ENCODE measurements at places on chromosomes 4 and X.

DNA sequence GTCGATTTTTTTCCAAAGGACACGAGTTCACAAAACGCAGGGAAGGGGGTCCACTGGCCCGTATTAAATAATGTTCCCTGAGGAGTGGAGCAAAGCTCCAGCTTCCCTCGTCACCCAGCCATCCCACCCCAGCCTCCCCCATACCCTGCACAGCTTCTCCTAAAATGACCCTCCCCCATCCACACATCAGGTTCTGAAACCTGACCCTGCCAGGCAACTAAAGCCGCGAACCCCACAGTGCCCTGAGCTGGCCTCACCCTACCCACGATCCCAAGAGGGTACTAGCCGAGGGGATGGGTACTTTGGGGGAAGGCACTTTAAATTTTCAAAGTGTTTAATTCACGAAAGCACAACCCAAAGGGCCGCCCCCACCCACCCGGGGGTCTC is 634 bp downstream of the APOO start:
- DNase-seq = no peak

GRCh38 chrX:153627675-153628111 is 19.3 kb upstream of the DUSP9 start:
- no peak for DNase-seq

- DNase-seq = no peak
Measured at GRCh38 chr4:8110071-8110986, 48.3 kb downstream of the ABLIM2 start.

DNA sequence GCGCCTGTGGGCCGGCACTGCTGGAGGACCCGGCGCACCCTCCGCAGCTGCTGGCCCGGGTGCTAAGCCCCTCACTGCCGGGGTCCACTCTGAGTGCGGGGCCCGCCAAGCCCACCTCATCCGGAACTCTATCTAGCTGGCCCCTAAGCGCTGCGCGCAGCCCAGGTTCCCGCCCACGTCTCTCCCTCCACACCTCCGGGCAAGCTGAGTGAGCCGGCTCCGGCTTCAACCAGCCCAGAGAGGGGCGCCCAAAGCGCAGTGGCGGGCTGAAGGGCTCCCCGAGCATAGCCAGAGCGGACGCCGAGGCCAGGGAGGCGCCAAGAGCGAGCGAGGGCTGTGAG is 75.2 kb downstream of the QDPR start:
- DNase-seq = no peak

DNA sequence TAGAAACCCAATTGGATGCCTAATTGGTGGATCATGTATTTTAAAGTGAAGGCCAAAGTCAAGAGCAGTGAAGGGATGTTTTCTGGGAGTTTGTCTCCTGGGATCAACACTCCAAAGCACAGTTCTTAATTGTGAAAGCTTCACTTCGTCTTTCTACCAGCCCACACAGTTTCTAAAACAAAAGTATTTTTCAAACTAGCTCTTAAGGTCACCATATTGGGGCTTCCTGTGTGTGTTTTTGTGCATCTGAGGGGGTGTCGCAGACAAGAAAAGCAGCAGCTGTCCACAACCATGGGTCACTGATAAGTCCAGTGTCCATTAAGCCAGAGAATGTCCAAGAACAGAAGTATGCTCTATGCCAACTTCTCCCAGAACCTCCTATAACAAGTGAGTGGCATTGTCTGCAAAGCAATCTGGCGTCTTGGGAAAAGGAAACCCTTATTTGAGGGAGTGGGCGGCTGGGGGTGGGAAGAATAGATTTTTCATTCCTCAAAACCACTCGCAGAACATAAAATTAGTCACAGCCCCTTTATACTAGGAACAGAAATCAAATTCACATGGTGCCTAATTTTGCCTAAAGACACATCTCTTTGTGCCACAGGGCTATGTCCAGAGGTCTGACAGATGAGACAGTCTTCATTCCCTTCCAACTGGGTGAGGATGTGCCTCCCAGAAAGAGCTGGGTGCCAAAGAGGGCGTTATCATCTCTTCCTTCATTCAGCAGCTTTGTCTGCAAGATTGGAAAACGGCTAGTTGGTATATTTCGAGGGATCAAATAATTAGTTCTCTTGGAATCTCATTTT is 610.4 kb downstream of the BCOR start:
- no peak for DNase-seq

DNA sequence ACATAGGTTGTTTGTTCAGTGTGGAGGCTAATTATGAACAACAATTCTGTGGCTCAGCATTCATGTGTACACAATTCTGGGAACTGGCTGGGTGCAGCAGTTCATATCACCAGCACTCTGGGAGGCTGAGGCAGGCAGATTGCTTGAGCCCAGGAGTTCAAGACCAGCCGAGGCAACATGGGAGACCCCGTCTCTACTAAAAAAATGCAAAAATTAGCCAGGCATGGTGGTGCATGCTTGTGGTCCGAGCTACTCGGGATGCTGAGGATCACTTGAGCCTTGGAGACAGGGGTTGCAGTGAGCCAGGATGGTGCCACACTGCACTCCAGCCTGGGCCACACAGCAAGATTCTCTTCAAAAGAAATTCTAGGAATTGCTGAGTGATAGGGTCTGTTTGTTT is 4.5 kb upstream of the PPP2R2C start:
- DNase-seq = no peak

DNA sequence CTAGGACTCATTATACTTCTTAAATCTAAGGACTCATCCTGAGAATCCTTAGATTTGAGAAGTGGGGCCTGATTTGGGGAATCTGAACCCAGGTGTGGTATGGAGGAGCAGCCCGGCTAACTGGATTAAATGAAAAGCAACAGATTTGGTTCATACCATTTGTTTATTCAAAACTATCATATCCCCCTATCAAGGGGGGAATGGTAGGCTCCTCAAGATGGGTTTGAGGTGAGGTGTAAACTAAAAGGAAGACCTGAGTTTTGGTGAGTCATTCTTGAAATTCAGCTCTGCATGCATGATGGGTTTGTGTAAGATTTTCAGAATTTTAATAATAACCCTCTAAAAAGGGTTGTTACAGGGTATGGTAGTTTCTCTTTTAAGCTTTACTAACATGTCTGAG is 53.4 kb downstream of the CASP6 start:
- peak; percentile 55 for DNase-seq

DNA sequence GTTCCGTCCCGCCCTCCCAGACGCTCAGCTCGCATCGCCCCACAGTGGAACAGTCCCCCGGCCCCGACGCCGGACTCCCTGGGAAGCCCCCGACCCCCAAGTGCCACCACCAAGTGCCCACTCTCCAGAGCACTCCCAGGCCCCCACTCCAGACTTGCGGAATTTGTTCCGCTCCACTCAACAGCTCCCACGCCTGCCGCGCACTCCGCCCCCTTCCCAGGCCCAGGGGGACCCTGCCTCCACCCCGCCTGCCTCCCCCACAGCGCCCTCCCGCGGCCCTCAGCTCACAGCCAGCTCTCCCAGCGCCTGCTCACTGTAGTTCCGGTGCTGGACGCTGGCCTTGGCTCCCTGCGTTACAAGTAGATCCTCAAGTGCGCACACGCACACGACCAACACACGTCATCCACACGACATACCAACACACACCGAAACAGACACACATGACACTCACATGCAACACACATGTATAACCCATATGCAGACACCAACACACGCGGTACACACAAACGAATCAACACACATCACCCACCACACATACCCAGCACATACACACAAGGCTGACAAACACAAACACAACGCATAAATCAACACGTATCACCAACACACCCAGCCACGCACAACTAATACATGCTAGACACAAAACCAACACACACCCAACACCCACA is 8.0 kb downstream of the MSX1 start:
- no peak for DNase-seq

DNA sequence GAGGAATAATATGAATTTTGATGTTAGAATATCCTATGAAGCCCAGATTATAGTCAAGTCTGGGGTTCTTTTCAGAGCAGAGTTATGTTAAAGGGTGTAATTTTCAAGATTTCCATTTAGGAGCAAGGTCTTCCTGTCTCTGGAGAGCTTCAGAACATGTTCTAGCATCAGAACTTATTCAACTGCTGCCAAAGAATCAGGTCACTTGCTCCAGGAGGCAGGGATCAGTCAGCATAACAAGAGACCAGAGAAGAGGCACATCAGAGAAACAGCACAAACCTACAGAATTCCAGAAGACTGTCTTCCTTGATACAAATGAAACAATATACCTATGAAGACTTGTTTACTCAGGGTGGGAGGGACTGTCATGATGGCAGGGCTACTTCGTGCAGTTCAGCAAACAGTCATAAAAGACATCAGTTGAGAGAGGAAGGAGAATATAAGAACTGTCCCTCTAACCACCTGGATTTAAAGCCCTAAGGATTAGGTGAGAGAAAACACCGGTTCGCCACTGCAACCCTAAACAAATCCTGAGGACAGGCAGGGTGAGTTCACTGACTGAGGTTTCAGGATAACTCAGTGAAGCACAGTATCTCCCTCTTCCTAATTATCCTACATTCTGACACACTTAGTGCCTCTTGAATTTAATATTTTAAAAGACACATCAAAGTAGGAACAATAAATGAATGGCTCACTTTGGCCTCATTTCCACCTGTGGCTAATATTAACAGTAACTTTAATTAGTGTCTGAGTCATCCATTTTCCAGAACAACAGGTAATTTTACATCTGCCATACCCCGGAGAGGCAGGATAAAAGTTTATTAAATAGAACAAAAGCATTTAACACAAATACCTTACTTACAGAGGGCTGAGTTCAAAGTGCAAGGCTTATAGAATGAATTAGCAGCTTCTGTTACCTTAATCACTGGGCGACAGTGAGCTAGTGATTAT is 93.0 kb downstream of the HDAC8 start:
- DNase-seq = no peak

DNA sequence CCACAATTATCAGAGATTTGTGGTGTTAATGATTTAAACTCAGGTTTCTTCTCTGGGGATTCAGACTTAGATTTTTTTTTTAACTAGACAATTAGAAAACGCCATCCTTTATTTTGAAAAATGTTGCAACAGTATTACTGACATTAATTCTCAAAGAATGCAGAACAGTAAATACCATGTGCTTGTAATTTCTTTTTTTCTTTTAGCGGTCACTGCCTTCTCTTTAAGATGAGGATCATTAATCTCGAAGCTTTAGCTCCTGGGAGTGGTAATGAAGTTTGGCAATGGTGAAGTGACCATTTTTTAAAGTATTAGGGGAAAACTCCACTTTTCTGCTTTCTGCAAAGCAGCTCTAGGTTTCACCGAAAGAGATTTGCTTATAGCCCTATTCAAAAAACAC is 164.0 kb upstream of the MBNL3 start:
- DNase-seq = no peak

DNA sequence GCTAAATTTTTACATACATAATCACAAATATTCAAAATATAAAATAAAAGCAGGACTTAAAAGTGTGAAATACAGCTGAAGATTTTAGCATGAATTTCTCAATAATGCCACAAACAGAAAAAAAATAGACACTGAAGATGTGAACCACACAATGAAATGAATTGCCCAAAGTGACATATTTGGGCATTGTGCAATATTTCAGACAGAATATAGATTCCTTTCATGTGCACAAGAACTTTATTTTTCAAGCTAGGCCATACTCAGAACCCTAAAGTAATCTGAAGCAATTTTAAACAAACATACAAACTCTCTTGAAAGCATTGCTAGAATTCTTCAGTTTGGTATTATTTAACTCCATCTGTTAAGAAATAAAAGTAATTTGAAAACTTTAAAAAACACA is 764.1 kb downstream of the STIM2 start:
- DNase-seq = no peak

DNA sequence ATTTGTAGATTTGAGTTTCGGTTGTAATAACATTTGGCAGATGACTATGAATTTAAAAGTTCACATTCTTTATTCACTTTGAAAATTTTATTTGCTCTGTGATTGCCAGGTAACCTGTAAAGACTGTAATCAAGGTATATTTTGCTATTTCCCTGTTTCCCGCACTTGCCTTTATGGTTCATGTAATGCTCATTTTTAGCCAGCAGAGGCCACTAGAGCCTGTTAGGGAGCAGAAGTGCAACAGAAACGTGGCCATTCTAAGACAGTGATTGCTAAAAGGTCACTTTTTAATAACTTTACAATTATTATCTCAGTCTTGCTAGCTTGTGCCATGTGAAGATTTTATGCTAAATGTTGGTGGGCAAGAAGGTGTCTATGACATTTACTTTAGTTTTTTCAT is 12.4 kb downstream of the YIPF6 start:
- peak; percentile 53 for DNase-seq

GRCh38 chr4:28918871-28919270 is 1801.3 kb upstream of the PCDH7 start:
- no peak for DNase-seq

GRCh38 chrX:107673933-107674479 is 45.7 kb downstream of the PRPS1 start:
- peak; percentile 95 for DNase-seq

GRCh38 chrX:10929747-10930146 is 181.4 kb upstream of the HCCS start:
- no peak for DNase-seq

GRCh38 chrX:108122748-108123147 is 31.2 kb downstream of the ATG4A start:
- DNase-seq = no peak

DNA sequence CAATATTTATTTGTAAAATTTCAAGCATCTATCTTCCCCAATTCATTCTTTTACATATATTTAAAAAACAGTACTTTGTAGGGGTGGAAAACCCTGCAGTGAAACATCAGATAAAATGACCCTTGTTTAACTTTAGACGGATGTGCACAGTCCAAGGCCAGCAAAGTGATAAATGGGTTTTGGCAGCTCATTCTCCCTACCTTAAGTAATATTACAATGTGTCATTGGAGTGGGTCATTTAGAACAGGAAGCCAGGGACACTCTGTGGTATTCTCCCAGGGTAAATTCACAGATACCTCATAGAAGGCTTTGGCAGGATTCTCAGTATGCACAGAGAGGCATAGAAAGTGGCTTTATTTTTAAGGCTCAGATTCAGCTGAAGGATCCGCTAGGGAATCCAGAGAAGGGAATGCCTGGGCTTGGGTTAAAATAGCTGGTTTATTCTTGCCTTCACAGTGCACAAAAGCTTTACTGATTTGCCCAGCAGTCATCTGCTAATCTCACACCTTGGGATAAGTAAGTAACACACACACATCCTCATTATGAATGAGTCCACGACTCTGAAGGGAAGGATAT is 206.7 kb downstream of the RASL11B start:
- DNase-seq = no peak

- no peak for DNase-seq
Measured at GRCh38 chr4:105560421-105560848, 8.0 kb downstream of the ARHGEF38 start.

DNA sequence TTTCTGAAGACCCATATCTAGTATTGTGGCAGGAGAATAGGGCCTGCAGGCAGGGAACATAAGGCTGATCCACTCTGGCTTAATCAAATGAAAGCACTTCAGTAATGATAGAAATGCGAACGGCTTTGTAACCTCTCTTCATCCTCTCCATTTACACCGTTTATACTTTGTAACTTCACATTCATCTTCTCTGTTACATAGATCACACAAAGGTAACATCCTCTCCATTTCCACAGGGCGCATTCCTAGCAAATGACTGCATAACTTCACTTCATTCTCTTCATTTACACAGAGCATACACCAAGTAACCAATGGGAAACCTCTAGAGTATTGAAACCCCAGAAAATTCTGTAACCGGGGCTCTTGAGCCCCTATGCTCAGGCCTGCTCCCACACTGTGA is 65.5 kb upstream of the SLC34A2 start:
- no peak for DNase-seq

- DNase-seq = no peak
Measured at GRCh38 chrX:54529151-54529550, 868 bp upstream of the GNL3L start.

GRCh38 chr4:121127100-121127499 is 37.0 kb downstream of the TNIP3 start:
- DNase-seq = no peak

GRCh38 chr4:1495416-1496115 is 89.3 kb upstream of the NKX1-1 start:
- no peak for DNase-seq

Data from CD4-positive, alpha-beta T cell treated with Interleukin-12 subunit alpha and Interleukin-12 subunit beta, for 1 hour (primary cell).